Activated CD8-positive, alpha-beta T cell treated with anti-CD3 and anti-CD28 coated beads, Interleukin-2, amount 10 ng/mL, durations not matched to agents 7 days and 5 days (primary cell): ENCODE measurements at places on chromosomes 7 and 10.

DNA sequence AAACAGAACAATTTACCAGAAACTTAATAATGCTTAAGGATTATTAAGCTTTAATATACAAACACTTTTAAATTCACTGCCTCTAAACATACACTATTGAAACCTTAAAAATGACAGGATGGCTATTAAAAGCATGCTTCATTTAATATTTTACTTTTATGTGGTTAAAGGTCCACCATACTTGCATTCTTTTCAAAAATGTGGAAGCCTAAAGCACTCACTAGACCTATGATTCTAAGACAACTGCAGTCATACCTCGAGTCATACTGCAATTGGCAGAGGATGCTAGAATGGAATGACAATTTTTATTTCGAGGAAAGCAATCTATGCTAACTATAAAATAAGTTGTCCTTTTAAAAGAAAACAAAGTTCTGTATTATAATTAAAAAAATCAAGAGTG lies 85.3 kb downstream of the PIP4K2A start:
- DNase-seq: no peak

- DNase-seq: no peak
These were observed 150.4 kb upstream of the NEBL start for GRCh38 chr10:21047511-21047910.

DNA sequence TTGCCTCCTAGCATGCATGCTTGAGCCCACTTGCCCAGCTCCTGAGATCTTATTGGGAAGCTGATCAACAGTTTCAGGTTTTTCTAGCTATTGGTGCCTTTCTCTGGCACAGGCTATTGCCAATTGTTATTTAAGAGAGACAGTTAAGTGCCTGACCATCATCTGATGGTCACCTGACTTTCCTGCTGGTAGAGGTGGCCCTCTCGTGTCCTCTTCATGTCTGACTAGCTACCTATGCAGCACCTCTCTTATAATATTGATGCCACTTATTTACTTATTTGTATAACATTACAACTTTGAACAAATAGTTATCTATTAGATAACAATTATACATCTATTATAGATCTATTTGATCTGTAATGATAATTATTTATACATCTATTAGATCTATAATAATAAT lies 205.9 kb upstream of the SEMA3D start:
- no peak for DNase-seq

GRCh38 chr10:123522702-123523312 lies 143.3 kb upstream of the GPR26 start:
- no peak for DNase-seq

GRCh38 chr7:18086165-18087025 lies 58.7 kb upstream of the PRPS1L1 start:
- no peak for DNase-seq

- DNase-seq: no peak
These were observed 22.2 kb upstream of the CCDC3 start for GRCh38 chr10:13023754-13024153.

- no peak for DNase-seq
These were observed 782.0 kb upstream of the ZWINT start for GRCh38 chr10:57142925-57143576.

DNA sequence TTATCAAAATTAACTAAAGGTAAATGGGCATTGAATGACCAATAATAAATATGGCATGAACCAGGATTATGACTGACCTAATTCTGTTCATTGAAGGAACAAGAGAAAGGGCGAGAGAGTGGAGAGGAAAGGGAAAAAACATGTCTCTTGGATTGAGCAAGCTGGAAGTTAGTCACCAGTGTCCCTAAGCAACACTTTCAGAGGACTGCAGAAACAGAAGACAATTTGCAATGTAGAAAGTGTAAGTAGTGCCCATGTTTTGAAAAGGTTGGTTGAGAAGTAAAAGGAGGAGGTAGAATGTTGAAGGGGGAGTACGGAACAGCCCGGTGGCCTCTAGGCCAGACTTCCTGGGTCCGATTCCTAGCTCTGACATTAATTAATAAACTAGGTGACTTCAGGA lies 94.6 kb downstream of the FAS start:
- no peak for DNase-seq

GRCh38 chr10:6299743-6300105 lies 97.0 kb downstream of the PFKFB3 start:
- DNase-seq: no peak

DNA sequence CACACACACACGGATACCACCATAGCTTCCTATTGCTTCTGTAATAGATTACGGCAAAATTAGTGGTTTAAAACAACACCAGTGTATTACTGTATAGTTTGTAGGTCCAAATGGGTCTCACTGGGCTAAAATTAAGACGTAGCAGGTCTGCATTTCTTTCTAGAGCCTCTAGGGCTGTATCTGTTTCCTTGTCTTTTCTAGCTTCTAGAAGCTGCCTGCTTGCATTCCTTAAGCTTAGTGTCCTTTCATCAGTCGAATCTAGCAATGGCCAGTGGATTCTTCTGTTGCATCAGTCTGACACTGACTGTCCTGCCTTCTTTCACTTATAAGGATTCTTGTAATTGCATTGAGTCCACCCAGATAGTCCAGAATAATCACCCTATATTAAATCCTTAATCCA lies 882.3 kb downstream of the PCDH15 start:
- no peak for DNase-seq

- DNase-seq: no peak
These were observed 95.3 kb downstream of the PARD3 start for GRCh38 chr10:34719746-34720145.

GRCh38 chr7:140738280-140738679 lies 41.8 kb downstream of the NDUFB2 start:
- no peak for DNase-seq

DNA sequence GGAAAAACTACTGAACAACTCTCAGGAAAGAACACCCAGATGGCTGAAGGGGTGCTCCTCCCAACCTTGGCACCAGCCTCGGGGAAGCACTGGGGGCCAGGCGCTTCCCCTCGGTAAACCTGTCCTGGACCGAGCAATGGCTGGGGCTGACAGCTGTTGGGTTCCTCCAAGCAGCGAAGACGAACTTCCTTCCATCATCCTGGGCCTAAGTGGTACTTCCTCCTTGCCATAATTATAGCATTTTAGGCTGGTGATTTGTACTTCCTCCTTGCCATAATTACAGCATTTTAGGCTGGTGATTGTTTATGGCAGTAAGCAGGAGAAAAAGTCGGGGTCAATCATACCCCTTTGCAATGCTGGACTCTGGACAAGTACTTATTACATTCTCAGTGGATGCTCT lies 69.3 kb downstream of the MYOF start:
- DNase-seq: no peak

DNA sequence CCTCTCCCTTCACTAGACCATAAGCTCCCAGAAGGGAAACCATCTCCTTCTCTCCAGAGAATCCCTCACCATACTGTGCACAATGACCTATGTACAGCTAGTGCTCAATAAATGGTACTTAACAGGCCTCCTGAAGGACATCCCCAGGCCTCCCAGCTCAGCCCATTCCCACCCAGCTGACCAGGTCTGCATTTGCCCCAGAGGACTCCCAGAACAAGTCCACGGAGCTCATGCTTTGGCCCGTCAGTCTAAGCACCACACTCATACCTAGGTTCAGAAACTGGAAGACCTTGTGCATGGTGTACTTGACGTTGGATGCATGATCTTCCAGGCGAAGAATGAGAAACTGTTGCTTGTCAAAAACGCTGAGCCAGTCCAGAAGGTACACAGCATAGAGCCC lies 81.3 kb downstream of the CHST15 start:
- DNase-seq: no peak

DNA sequence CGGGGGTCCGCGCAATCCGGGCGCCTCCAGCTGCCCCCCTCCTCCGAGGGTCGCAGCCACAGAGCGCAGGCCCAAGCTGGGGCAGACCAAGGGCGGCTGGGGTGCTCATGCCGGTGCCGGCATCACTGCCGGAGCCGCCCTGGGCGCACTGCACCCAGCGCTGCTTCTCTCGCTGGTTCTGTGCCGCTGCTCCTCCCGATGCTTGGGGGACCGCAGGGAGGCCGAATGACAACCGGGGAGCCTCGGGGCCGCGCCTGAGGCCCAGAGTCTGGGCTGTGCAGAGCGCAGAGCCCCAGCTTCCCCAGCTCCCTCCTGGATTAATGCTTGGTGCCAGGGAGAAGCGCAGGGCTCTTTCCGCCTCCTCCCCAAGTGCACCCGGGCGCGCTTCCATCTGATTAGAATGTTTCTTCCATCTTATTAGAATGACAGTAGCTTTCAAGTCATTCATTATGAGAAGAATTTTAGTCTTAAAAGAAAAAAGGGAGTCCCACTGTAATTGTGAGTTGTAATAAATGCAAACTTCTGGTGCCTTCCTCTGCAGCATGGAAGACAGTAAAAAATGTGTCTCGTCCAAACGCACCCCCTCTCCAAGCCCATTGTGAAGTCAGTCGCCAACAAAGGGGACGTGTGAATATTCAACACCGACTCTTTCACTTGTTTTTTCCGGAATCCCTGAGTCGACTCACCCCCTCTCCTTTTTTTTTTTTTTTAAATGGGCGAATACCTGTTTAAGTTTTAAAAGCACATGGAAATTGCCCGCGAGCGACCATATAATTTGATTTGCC lies 19.5 kb upstream of the PTF1A start:
- DNase-seq: no peak

DNA sequence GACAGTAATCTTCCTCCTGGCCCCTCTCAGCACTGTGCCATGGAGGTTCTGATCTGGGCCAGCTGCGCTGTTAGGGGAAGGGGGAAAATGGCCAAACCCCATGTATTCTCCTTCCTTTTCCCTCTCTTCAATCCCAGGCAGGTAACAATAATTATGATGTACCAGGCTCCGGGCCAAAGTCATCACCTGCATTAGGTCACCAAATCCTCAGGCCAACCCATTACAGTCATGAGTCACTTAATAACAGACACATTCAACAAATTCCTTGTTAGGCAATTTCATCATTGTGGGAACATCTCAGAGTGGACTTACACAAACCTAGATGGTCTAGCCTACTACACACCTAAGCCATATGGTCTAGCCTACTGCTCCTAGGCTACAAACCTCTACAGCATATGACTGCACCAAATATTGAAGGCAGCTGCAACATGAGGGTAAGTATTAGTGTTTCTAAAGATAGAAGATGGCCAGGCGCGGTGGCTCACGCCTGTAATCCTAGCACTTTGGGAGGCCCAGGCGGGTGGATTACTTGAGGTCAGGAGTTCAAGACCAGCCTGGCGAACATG lies 2.2 kb upstream of the HSPB1 start:
- DNase-seq: no peak

GRCh38 chr10:97452352-97452751 lies 6.4 kb downstream of the ZDHHC16 start:
- no peak for DNase-seq

DNA sequence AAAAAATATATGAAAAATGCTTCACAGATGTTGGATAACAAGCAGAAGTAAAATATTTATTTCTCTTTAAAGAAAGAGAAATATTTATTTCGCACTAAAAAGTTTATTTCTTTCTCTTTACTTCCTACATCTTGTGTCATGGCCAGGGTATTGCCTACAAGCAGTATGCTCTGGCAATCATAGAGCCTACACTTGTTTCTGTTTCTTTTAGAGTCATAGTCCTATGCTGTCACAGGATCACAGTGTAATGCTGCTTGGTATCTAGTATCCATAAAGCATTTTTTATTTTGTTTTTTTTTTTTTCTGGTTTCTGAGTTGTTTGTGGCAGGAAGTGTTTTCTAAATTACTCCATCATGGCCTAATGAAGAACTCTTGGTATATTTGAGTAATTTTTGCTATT lies 116.0 kb downstream of the ATRNL1 start:
- no peak for DNase-seq

DNA sequence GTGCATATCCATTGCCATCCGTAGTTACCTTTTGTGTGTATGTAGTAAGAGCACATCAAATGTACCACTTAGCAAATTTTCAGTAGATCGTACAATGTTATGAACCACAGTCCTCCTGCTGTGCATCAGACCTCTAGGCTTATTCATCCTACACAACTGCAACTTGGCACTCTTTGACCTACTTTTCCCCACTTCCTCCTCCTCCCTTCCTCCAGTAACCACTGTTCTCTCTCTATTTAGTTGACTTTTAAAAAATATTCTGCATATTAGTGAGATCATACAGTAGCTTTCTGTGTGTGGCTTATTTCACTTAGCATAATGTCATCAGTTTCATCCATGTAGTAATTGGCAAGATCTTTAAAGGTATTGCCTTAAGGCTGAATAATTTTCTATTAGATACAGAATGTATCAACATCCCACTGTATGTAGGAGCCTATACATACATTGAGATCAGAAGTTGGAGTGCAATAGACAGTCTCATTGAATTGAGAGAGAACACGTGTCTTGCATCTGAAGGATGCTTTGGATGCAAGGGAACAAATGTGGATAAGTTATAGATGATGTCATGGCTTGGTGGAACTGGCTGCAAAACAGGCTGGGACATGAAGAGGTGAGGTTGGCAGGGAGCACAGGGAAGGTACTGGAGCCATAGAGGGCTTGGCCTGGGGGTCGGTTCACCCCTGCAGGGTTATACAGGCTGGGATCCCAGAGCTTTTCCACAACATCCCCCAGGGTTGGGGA lies 83.0 kb upstream of the FAM180A start:
- peak; percentile 21 for DNase-seq

- DNase-seq: no peak
These were observed 113.0 kb downstream of the EXOC4 start for GRCh38 chr7:133365917-133366316.

DNA sequence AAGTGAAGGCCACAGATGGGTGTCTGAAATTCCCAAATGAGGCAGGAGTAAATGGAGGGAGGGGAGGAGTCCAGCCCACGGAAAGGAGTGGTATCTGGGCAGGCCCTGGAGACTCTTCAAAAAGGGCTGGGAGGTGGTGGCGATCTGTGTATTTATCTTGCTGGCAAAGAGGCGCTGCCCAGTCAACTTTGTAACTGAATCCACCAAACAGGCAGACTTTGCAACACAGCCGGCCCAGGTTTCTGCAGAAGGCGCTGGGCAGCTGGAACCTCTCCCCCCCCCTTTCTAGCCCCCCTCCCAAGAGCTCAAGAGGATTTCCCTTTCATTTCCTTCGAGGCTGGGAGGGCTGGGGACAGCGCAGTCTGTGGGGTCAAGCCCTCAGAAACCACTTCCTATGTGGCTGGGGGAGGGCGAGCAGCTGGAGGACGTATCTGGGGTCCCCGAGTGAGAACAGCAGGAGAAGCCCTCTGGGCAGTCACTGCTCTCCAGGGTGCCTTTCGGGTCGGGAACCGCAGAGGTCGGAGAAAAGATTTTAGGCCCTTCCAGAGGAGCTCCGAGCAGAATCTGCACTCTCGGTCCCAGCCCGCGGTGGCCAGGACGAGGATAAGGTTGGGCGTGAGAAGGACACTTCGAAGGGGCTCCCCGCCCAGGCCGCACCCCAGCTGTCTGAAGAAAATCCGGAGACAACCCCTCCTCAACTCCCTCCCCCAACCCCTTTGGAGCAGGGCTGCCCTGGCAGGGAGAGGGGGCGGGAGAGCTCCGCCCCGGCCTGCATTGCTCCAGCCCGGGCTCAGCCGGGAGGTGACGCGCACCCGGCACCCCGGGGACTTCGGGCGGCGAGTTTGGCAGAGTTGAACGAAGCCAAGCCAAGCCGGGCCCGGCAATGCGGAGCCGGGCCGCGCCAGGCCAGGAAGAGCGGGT lies 965 bp downstream of the ZCCHC24 start:
- DNase-seq: peak; percentile 65

GRCh38 chr10:129491123-129491734 lies 24.2 kb downstream of the MGMT start:
- no peak for DNase-seq

- peak; percentile 55 for DNase-seq
These were observed at the start of gene HMX3 for GRCh38 chr10:123135415-123136141. Gene HMX3, plus strand, starts transcription at chr10:123135970. Its CDS starts 81 bp downstream, at chr10:123136051.
